Ureter (tissue), 1 donor: ENCODE measurements at places on chromosomes 12 and 14.

DNA sequence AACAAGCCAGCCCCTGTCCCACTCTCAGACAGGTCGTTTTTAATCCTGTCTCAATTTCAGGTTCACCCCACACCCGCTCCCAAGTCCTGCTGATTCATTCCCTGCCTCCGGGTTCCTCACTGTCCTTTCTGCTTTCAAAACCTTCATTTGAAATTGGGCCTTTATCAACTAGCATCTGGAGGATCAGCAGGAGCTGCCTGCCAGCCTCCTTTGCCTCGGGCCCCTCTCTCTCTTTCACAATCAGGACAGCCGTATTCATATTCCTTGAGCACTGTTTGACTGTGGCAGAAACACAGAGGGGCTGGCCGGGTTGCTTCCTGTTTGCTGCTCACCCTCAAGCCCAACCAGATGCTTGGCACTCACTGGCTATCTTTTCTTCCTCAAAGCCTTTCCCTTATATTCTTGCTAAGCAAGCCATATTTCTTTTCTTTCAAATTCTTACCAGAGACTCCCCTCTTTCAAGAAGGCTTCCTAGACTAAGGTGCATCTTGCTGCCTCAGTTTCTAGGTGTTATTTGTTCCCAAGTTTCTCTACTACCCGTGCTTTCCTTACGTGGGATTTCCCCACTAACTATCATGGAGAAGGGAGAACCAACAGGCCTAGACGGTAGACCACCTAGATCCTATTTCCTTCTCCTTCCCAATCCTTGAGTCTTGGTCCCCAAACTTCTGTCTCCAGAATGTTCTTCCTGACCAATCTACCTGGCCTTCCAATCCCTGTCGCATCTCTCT, 3.0 kb downstream of the GALNT6 start:
- DNase-seq, result no peak

DNA sequence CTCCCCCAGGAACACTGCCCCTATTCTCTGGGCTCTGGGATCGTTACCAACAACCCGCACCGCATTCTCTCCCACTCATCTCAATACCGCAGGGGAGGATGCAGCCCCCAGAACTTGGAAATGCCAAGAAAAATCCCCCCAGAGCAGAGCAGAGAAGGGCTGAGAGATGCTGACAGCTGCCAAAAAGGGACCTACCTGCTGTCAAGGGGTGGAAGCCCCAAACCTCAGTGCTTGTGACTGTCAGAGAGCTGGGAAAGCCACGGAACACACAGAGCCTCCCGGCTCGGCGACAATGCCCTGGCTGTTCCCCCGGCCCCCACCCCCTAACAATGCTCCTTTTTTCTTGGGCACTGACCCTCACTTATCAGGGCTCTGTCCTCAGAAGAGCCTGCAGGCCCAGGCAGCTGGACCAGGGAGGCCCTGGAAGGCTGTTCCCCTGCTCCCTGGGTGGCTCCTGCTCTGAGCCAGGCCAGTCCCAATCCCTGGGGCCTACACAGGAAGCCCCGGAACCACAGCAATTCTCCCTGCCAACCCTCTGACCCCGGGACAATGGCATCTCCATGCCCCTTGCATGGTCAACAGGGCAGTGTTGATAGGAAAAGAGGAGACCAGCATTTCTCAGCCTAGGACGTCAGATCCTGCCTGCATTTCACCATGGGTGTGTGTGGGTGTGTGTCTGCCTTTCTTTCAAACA, 78.9 kb downstream of the ITPK1 start:
- no peak for DNase-seq

DNA sequence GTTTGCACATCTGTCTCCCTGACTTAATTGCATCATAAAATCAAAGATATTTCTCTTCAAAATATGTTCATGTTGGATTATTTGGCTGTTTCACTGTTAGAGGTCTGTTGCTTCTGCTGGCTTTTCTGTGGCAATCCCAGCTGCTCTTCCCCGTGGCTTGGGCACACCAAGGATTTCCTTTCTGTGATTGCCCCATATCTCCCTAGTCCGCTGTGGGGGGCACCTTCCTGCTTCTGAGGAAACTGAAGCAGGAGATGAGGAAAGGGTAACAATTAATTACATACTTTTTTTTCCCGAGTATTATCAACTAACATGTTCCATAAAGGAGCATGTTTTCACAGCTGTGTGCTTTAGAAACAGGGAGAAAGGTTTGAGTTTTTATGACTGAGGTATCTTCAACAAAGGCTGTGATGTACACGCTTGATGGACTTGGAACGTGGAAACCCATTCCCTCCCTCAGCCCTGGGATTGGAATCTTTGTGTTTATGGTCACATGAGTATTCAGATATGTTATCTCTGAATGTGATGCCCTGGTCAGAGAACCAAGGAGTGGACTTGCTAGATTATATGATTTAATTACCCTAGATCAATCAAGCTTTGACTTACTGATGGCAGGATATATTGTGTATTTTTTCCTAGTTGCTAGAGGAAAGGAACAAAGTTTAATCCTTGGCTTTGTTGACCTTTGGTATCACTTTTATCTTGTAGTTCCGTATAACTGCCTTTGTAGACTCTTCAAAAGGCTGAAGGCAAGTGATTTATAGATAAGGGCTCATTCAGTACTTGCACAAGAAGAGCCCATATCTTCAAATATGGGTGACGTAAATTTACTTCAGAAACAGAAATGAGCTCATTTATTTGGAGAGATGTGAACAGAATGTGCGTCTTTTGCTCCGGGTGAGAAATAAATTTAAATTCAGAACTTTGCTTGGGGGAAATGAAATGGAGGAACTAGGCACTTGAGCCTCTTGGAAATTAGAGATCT, 46.7 kb downstream of the BORCS5 start:
- no peak for DNase-seq

DNA sequence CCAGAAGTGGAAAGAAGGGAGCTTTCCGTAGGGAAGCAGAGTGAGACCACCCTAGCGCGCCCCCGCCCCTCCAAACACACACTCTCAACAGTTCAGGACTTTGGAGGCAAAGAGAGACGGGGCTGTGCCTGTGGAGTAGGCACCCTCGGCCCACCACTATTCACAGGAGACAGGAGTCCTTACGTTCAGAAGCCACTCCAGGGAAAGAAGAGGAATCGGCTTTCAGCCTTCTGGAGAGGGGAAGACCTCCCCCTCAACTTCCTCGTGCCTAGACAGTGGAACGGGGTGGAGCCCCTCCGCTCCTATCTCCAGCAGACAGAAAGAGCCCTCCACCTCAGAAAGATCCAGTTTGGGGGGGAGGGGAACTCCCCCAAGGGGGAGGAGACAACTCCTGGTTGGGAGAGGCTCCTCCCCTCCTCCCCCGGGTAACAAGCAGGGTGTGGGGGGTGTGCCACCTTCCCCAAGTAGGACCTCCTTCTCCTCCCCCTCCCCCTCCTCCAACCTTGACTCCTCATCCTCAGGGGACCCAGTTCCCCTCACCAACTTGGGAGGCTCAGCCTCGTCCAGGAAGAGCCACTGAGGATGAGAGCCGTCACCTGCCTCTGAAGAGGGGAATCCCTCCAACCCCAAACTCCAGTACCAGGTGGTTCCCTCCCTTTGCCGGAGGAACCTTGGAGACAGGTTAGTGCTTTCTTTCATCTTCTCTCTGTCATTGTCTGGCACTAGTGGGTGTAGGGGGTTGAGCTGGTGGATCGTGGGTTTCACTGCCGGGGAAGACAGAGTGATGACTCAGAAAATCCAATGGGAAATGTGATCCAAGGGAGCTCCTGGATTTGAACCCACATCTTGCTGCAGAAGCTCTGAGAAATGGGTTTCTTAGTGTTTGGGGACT, 883 bp downstream of the FOXJ2 start:
- DNase-seq, result peak; percentile 66

GRCh38 chr12:123830675-123831074, 68.6 kb downstream of the DNAH10 start:
- DNase-seq, result no peak

DNA sequence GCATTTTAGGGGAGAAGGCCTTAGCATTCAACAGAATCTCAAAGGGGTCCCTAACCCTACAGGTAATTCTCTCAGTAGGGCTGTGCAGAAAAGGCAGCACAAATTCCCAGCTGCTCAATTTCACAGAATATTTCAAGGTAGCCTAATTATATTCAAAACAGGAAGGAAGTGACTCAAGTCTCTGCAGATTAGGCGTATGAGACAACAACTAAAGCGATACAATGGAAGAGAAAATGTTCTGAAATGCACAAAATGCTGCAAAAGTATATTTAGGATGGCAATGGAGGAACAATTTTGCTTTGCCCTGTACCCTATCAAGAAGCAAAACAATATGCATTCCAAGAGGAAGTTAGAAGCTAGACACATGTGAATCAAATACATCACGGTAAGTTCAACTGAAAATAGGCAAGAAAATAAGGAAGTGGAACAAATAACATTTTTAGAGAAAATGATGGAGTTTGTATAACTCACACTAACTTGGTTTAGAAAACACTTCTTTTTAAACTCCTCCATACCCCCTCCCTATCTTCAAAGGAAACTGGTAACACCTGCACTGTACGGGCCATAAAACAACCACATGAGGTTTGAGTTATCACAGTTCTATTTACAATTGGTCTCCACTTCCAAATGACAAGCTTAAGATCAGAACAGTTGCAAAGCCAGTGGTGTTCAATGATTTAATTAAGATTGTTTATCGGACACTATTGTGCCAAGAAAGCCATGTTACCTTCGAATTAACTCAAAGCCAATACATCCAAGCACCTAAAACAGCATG, 1.6 kb downstream of the GIT2 start:
- no peak for DNase-seq

GRCh38 chr14:38409071-38409705, 153.3 kb upstream of the CLEC14A start:
- DNase-seq, result no peak

DNA sequence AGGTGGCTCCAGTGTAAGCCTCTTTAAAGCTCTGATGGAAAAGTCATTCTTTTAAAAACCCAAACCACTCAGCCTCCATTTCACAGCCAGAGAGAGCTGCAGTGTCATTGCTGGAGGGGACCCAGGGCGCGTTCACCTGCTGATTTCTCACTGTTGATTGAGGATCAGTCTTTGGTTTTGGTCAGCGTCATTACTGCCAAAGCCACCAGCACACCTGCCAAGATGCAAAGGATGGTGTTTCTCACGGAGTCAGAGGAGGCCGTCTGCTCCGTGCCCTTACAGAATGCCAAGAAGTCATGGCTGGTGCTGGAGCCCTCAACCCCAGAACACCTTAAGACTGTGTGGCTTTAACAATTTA, 32.8 kb upstream of the BATF start:
- DNase-seq, result no peak

DNA sequence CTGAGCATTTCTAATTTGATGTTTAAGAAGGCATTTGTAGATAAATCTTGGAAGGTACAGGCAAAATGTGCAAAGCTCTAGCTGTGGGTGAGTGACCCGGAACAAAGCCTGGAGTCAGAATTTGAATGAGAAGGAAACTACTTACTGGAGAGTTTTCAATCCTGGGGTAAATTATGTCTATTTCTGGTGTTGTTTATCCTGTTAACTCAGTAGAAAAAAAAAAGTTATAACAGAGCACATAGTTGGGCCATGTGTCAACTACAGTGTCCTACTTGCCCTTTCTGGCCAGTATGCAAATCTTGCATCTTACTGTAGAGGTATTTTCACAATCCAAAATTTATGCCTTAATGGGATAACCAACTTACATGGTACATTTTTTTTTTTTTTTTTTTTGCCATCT, 182.3 kb downstream of the SYNE2 start:
- DNase-seq, result no peak

DNA sequence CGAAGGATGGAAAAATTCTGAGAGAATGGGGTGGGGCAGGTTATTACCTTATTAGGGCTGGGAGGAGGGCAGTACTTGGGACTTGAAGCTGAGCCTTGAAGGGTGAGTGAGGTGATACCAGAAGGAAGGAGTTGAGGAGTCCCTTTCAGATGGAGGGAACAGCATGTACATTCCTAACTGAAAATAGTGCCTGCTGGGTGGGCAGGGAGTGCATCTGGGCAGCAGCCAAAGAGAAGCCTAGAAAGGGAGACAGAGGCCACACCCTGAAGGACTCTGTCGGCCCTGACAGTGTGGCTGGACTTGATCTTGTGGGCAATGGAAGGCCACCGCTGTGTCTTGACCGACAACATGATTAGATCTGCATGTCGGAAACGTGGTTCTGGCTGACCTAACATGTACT, 147.6 kb downstream of the NDUFA12 start:
- DNase-seq, result no peak

- no peak for DNase-seq
Measured at GRCh38 chr12:24047326-24047725, 97.9 kb upstream of the SOX5 start.

- DNase-seq, result no peak
Measured at GRCh38 chr14:85519661-85520305, 10.2 kb upstream of the FLRT2 start.

DNA sequence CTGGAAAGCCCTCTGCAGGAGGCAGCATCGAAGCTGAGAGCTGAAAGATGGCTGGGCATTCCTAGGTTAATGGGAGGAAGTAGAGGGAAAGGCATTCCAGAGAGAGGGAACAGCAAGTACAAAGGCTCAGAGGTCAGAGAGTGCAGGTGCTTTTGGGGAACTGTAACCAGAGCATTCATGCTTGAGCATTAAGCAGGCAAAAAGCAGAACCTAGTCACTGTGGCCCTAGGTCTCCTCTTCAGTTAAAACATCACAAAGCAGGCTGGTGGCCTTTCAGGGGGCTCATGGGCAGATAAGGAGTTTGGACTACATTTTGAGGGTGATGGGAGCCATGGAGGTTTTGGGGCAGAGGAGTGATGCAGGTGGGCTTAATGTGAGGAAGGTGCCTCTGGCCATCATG, 169.2 kb upstream of the MYL2 start:
- no peak for DNase-seq

DNA sequence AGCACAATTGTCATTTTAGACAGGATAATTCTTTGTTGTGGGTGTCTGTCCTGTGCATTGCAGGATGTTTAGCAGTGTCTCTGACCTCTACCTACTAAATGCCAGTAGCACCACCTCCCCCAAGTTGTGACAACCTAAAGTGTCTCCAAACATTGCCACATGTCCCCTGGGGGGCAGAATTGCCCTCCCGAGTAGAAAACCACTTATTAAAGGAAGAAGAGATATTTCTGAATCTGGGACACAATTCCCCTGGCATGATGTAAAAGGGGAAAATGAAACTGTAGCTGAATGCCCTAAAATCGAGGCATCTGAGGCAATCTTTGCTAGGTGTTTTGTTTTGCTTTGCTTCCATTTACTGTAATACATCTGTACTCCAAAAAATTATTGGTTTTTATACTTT, 116.8 kb upstream of the NAP1L1 start:
- no peak for DNase-seq

- DNase-seq, result no peak
Measured at GRCh38 chr14:49992036-49992435, 99.2 kb downstream of the ARF6 start.

DNA sequence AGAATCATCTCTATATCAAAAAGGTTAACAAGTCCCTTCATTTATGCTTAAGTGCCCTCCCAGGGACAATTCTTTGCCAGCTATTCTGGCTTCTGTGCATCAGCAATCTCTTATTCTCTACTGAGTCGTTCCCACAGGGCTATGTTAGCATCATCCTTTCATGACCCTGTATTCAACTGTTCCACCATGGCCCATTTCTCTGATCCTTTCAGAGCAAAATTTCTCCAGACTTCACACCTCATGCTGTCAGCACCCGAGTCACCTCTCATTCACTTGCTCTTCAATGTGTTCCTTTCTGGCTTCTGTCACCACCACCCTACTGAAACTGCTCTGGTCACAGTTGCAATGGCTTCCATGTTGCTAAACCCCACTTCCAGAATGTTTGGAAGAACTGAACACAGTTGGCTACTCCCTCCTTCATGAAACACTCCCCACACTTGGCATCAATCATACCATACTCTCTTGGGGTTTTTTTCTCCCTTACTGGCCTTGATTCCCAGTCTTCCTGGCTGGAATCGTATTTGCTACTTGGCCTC, 159.5 kb upstream of the HMGA2 start:
- no peak for DNase-seq

GRCh38 chr14:73237786-73238423, 599 bp downstream of the PAPLN start:
- DNase-seq, result no peak
